Prostate gland (tissue), 2 donors: ENCODE measurements at places on chromosomes 11 and 22. TPM values are rescaled to one million over a fixed set of nuclear protein-coding genes. Genes with fewer than 3 reads are reported as not detected.

GRCh38 chr11:73982595-73982989 is at the start of gene UCP2:
Gene UCP2 (minus strand): TSS chr11:73982843. CDS start chr11:73978378, 4,465 bp downstream.
- peak within 1 kb of the TSS; percentile 48 for H3K4me3 ChIP-seq
- H3K27ac ChIP-seq: peak within 1 kb of the TSS; percentile 80
- H3K36me3 ChIP-seq: no peaks in the 10 kb centered on the region
- no peaks in the 10 kb centered on the region for H3K27me3 ChIP-seq
- DNase-seq: peak; percentile 72
- H3K4me1 ChIP-seq: no peaks in the 10 kb centered on the region

- peak overlapping the region; percentile 1 for H3K27ac ChIP-seq
- no peaks in the 10 kb centered on the region for H3K27me3 ChIP-seq
- H3K4me3 ChIP-seq: no peak overlapping the region
- no peaks in the 10 kb centered on the region for H3K4me1 ChIP-seq
These were observed 10.0 kb downstream of the DIXDC1 start for GRCh38 chr11:111947143-111947542.

GRCh38 chr11:2448661-2449547 is 4.1 kb downstream of the KCNQ1 start:
- H3K36me3 ChIP-seq: no peaks in the 10 kb centered on the region
- no peaks in the 10 kb centered on the region for H3K4me1 ChIP-seq
- no peak overlapping the region for H3K27ac ChIP-seq
- DNase-seq: no peak
- no peak overlapping the region for H3K4me3 ChIP-seq

The CBX6 gene
- total RNA-seq: 56.2 TPM

DNA sequence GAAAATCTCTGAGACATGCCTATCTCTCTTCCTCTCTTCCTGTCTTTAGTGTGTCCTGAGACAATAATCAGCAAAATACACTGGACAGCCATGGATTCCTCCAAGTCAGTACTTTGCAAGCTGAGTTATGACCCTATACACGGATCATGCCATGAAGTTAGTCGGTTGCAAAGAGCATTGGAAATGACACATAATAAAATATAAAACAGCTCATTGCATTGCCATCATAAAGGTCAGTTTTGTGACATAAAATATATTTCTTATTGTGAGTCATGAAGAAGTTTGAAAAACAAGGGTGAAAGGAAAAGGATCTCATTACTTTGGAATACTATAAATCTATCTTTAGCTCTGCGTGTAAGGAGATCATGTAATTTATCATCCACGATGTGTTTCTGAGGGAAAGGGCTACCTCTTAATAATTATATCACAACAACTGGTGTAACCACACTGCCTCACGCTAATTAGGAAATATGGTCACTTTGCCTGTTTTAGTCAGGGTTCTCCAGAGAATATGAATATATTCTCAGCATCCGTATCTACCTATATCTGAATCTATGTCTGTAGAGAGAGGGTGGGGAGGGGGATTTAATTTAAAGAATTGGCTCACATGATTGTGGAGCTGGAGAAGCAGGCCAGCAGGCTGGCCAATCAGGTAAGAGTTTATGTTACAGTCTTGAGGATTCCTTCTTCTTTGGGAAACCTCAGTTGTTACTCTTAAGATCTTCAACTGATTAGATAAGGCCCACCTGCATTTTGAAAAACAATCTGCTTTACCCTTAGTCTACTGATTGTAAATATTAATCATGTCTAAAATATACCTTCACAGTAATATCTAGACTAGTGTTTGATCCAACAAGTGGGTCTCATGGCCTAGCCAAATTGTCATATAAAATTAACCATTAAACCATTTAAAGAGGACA is 198.8 kb downstream of the FAT3 start:
- no peaks in the 10 kb centered on the region for H3K4me1 ChIP-seq
- no peaks in the 10 kb centered on the region for H3K27me3 ChIP-seq
- no peak overlapping the region for H3K27ac ChIP-seq
- no peak for DNase-seq
- no peak overlapping the region for H3K4me3 ChIP-seq

The GRM5 gene
- not detected for total RNA-seq

DNA sequence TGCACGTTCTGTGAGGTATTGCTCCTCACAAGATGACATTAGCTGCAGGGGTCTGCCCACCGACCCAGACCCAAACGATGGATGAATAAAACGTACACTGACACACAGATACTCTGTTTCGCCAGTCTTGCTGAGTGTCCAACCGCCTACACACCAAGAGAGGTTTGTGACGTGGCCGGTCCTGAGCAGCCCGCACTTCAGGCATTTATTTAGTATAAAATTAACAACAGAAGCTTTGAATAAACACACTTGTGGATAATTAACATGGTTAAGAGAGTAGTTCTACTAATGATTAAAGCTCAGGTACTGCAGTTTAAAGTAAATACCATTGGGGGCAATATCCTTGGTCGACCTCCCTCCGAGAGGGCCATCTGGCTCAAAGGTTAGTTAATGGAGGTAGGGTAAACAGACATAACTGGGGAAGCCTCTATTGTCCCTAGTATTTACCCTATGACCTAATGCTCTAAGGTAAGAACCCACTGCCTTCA is 75.7 kb downstream of the CCDC83 start:
- DNase-seq: no peak
- no peaks in the 10 kb centered on the region for H3K36me3 ChIP-seq
- H3K4me1 ChIP-seq: no peaks in the 10 kb centered on the region
- H3K4me3 ChIP-seq: no peak overlapping the region

The LIF gene
- total RNA-seq: 0.59 TPM

The OR4C5 gene
- not detected for total RNA-seq

DNA sequence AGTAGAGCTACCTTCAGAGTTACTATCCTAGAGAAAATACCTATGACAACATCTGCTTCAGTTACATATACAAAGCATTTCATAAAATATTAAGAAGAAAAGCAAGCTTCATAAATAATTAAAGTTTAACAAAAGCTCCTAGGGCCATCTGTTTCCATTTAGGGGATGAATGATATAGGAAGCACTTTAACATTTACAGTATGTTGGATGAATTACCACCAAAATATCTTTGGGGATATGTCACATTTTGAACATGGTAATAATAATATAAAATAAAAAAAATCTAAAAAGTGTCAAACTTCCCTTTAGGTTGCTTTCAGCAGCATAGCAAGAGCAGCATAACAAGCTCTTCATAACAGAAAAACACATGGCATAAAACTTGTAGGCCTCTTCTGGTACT is 104.6 kb downstream of the ATG16L2 start:
- H3K36me3 ChIP-seq: no peaks in the 10 kb centered on the region
- H3K4me1 ChIP-seq: no peaks in the 10 kb centered on the region
- H3K4me3 ChIP-seq: no peak overlapping the region
- H3K27me3 ChIP-seq: no peaks in the 10 kb centered on the region
